ENCODE measurements at places on chromosomes 4 and X.

DNA sequence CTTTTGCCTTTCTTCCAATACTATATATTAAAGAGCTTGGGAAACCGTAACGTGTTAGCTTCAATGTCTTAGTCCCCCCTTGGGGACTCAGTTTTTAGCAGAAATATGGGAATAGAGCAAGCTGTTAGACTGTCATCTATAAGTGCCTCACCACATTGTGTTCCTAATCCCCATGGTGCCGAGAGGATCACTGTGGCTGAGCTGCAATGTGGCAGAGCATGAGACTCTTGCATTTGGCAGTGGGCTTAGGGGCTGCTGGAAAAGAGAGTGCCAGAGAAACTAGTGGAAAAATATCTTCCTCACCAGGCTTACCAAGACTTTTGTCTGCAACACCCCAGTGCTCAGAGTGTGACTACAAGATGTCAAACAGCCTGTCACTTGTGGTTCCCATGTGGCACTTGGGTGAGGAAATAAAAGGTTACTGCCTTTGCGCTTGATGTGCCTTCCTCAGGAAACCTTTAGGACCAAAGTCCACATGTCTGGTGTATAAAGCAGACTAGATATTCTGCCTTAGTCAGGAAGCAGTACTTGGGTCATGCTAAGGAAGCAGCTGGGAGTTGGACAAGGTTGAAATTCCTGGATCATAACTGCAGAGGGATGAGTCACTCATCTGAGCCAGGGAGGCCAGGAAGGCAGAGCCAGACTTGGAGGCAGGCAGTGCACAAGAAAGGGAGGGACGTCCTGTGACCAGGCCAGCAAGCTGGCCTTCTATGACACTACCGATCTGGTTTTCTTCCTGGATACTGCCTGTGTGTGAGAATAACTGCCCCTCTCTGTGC, 9.7 kb upstream of the MAGEA4 start:
- no peak for DNase-seq

GRCh38 chr4:153161226-153161963, 42.8 kb upstream of the TRIM2 start:
- DNase-seq = no peak

GRCh38 chr4:78310007-78310739, 241.4 kb upstream of the ANXA3 start:
- no peak for DNase-seq

GRCh38 chr4:185721190-185722028, 90.6 kb downstream of the SORBS2 start:
- DNase-seq = no peak

- DNase-seq = no peak
These were observed 36.6 kb downstream of the FHL1 start for GRCh38 chrX:136183917-136184316.

GRCh38 chrX:149521438-149521837, 16.3 kb upstream of the IDS start:
- DNase-seq = no peak

Measured in NCI-H1417 treated with DMSO at 0.1 percent for 48 hours (cell line).